ENCODE measurements at places on chromosomes 1 and 21.

DNA sequence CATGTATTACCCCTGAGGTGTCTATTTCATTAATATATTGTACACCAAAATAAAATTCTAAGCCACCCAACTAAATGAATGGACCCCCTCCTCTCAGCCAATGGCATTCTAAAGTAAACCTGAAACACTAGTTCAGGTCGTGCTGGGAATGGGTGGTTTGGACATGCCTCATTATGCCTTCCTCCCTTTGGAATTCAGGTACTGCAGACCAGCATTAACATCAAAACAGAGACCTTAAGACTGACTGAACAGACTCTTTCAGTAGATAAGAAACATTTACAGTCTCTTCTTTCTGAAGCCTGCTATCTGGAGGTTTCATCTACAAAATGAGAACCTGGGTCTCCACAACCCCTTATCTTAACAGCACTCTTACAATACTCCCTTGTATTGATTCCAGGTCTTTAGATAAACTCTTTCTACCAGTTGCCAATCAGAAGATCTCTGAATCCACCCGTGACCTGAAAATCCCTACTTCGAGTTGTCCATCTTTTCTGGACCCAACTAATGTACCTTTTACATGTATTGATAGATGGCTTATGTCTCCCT lies 93.6 kb downstream of the PKN2 start:
- DNase-seq, result no peak

DNA sequence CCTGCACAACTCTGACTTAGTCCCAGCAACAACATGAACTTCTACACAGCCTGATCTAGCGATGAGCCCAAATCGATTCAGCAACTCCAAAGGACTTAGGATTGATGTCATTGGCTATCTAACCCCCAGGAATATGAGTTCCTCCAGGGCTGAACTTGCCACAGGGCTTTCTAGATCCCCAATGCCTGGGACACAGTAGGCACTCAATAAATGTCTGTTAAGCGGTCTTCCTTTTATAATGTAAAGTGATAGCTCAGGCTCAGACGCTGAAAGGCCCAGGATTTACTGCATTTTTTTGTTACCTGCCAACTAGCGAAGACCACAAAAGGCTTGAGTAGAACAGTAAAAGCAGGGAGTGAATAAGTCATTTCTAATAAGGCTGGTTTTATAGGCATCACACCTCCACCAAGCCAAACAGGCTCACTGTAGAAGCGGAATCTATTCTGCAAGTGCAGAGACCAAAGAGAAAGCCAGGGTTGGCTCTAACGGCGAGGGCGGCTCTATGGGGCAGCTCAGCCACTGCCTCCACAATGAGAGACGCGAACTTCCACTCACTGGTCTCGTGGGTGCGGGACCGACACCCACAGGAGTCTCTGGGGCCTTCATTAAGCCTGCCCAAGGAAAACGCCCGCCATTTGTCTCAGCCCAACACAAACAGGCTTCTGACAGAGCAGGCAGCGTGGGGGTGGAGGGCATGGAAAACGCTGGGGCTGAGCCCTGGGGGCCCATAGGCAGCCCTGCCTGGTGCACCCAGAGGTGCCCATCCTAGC lies 52.0 kb downstream of the HLCS start:
- no peak for DNase-seq

GRCh38 chr21:15943009-15943666 lies 213.4 kb downstream of the USP25 start:
- DNase-seq, result no peak

- no peak for DNase-seq
Observed at GRCh38 chr1:45535988-45536766, 14.4 kb upstream of the AKR1A1 start.

DNA sequence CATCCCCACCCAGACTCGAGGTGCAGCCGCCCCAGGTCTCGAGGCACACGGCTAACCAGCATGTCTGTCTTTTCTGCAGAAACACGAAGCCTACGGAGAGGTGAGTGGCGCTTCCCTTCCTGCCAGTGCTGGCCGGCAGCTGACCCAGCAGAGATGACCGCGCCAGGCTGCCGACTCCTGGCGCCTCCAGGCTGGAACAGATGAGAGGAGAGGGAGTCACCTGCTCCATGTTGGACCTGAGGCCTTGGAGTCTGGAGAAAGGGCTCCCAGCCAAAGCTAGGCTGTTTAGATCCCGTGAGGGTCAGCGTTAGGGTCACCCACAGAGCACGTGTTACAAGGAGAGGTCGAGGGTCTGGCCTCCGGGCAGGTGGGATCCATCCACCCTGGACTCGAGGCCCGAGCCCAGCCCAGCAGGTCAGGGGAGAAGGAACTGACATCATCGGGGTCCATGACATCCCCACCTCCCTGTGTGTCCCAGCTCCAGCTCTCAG lies 14.9 kb downstream of the COL6A2 start:
- DNase-seq, result no peak

GRCh38 chr21:46551636-46552241 lies 53.1 kb downstream of the S100B start:
- DNase-seq, result peak; percentile 6

- DNase-seq, result no peak
Observed at GRCh38 chr1:235077571-235078479, 50.8 kb downstream of the TOMM20 start.

- no peak for DNase-seq
Observed at GRCh38 chr1:16294219-16295212, 57.5 kb upstream of the CPLANE2 start.
